ENCODE measurements at places on chromosomes 7 and 10. TPM values are rescaled to one million over a fixed set of nuclear protein-coding genes. Genes with fewer than 3 reads are reported as not detected.

DNA sequence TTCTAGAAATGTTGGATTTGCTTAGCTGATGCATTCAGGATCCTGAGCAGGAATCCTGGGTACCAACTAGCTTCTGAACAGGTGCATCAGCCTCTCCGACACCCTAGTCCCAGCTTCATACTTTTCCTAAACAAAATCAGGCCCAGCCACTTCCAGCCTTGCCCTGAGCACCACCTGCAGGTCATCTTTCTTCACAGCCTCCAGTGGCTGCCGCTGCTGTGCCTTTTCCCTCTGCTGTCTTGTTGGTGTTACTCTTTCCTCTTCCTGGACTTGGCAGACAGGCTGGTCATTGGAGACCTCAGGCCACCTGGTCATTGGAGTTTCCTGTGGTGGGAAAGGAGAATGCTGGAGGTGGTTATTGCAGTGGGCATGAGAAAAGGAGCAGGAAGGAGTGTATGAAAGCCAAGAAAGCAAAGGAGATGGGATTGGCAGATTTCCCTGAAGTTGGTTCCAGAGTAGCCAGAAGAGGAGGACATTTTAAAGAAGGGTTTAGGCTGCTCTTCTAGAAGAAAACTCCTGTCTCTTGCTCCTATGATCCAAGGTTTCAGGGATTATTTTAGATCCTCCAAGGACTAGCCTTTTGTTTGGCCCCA lies 48.2 kb upstream of the NFKB2 start:
- no peak overlapping the region for H3K27ac ChIP-seq
- H3K4me3 ChIP-seq = no peak overlapping the region
- peak; percentile 38 for DNase-seq
- no peaks in the 10 kb centered on the region for H3K27me3 ChIP-seq

The SUV39H2 gene
- total RNA-seq = 23.3 TPM

The IL6 gene
- 18.3 TPM for total RNA-seq

- no peaks in the 10 kb centered on the region for H3K27me3 ChIP-seq
- H3K4me1 ChIP-seq = peaks cover 3% of the 10 kb centered on the region
- no peak overlapping the region for H3K4me3 ChIP-seq
- no peaks in the 10 kb centered on the region for H3K36me3 ChIP-seq
Observed at GRCh38 chr10:31644931-31645633, 283.5 kb downstream of the ARHGAP12 start.

The SFTPD gene
- not detected for total RNA-seq

The ZNF138 gene
- total RNA-seq = 3.6 TPM

GRCh38 chr7:1247527-1248041 lies 14.9 kb downstream of the UNCX start:
- no peak for DNase-seq
- H3K4me3 ChIP-seq = no peak overlapping the region
- H3K4me1 ChIP-seq = no peaks in the 10 kb centered on the region

DNA sequence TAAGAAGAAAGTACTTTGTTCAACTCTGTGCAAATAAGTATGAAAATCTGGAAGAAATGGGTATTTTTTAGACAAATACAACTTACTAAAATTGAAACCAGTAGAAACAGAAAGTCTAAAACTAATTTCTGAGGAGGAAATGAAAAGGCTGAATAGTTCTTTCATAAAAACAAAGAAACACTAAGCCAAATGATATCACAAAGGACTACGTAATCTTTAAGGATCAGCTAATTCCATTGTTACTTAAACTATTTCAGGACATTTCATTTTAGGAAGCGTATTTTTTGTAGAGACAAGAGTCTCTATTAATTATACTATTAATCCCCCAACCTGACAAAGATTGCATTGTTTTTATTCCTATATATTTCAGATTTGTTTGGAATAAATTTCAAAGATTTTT lies 11.2 kb upstream of the CCSER2 start:
- no peak for DNase-seq
- no peak overlapping the region for H3K27ac ChIP-seq
- peaks cover 3% of the 10 kb centered on the region for H3K4me1 ChIP-seq
- H3K4me3 ChIP-seq = no peak overlapping the region

DNA sequence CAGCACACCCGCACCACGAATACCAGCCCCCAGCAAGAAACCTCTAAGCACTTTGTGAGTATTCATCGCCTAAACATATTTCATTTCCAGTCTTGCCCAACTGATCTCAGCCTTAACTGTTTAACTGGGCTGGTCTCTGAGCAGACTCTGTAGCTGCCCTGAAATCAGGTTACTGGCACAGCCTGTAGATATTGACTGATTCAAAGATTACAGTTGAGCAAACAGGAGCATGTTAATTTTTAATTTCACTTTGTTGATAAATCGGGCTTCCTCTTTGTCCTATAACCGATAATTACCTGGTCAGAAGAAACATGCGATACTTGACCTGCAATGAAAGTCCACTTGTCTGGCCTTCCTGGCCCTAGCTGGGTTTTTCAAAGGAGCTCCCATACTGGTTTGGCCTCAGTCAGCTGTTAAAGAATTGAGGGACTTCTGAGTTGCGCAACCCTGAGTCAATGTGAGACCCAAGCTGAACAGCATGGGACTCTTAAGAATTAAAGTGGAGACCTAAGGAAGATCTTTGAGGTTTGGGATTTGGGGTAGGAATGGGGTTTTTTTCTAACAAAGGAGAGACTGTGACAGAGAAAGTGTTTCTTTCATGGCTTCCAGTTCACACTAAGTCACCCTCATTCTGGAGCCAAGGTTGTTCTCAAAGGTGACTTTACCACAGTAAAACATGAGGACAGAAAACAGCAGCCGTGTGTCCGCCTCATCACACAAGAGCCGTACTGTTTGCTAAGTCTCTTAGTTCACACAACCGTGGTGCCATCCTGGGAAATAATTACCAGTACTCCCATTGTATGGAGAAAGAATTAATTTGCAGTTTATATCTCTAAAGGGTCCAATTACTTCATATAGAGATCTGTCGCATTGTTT lies 75.9 kb downstream of the PPP1R3C start:
- no peaks in the 10 kb centered on the region for H3K27me3 ChIP-seq
- H3K4me1 ChIP-seq = peaks cover 3% of the 10 kb centered on the region
- H3K36me3 ChIP-seq = no peaks in the 10 kb centered on the region
- H3K4me3 ChIP-seq = no peak overlapping the region
- no peak for DNase-seq

The MYL10 gene
- total RNA-seq = not detected

The TMEM196 gene
- not detected for total RNA-seq

DNA sequence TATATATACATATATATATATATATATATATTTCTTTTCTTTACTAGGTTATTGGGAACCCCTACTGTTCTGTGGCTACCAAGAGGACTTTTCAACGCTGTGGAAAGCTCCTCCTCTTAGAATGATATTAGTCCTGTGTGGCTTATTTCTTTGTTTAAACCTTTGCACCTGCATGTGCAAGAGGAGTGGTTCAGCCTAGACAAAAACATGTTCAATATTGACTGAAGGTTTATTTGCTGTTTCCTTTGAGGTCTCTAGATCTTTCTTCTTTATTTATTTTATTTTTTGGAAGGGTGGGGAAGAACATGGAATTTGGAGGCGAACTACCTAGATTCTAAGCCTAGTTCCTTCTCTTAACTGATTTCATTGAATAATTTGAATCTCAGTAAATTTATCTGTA lies 118.1 kb downstream of the GNAT3 start:
- H3K27me3 ChIP-seq = no peaks in the 10 kb centered on the region
- DNase-seq = no peak
- no peaks in the 10 kb centered on the region for H3K36me3 ChIP-seq
- no peak overlapping the region for H3K27ac ChIP-seq
- no peak overlapping the region for H3K4me3 ChIP-seq
- H3K4me1 ChIP-seq = no peaks in the 10 kb centered on the region
